Right atrium auricular region (tissue), 2 donors: ENCODE measurements at places on chromosomes 12 and 14. TPM values are rescaled to one million over a fixed set of nuclear protein-coding genes. Genes with fewer than 3 reads are reported as not detected.
A peak's percentile ranks its signal among the peaks of the same experiment; 100 is the strongest.

GRCh38 chr12:56258820-56259183 is 618 bp upstream of the ANKRD52 start:
- no peaks in the 10 kb centered on the region for H3K27me3 ChIP-seq
- no peak for DNase-seq
- no peaks in the 10 kb centered on the region for H3K4me1 ChIP-seq
- H3K27ac ChIP-seq = peak overlapping the region; percentile 85
- peaks cover 30% of the 10 kb centered on the region for H3K36me3 ChIP-seq

DNA sequence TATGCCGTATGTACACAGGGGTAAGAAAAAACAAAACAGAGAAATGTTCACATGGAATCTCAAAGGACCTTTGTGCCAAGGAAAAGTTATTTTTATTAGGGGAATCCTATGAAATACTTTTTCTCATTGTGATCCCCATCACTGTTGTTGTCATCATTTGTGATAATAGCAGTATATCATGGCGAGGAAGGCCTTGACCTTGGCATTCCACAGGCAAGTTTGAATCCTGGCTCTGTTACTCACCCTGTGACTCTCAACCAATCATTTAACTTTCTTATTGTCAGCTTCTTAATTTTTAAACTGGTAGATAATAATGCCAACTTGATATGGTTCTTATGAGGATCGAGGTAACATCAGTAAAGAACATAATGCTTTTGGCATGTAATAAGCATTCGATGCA is 142.2 kb upstream of the DDHD1 start:
- no peaks in the 10 kb centered on the region for H3K4me1 ChIP-seq
- H3K27ac ChIP-seq = no peak overlapping the region
- H3K36me3 ChIP-seq = no peaks in the 10 kb centered on the region
- H3K27me3 ChIP-seq = no peaks in the 10 kb centered on the region
- DNase-seq = no peak
- H3K4me3 ChIP-seq = no peak overlapping the region

DNA sequence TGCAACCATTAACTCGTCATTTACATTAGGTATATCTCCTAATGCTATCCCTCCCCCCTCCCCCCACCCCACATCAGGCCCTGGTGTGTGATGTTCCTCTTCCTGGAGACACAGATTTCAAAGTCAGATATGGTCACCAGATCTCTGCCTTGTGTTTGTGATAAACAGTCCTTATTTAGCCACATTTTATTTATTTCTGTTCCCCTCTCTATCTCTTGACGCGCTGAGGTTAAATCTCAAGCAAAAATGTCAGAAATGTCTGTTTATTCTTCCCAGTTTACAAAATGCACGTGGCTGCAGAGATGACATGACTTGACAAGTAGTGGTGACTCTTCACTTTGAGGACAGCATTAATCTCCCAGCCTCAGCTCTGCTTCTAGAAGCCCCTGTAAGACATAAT is 11.5 kb upstream of the RASSF3 start:
- H3K27me3 ChIP-seq = no peaks in the 10 kb centered on the region
- H3K27ac ChIP-seq = no peak overlapping the region
- no peak overlapping the region for H3K4me3 ChIP-seq
- DNase-seq = no peak
- H3K36me3 ChIP-seq = no peaks in the 10 kb centered on the region

DNA sequence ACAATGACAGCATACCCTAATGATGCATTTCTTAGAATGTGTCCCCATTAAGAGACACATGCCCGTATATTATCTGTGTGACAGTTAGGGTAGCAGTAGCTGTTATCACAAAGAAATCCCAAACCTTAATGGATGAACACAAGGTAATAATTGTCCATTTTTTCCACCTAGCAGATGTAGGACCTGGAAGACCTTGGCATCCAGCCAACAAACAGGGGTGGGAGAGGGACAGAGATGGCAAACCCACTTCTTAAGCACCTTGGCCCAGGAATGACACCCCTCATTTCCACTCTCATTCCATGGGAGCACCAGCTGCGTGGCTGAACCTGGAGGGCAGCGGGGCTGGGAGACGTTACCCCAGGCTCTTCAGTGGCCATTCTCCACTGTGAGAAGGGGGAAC is 679.0 kb downstream of the AACS start:
- no peaks in the 10 kb centered on the region for H3K4me1 ChIP-seq
- H3K4me3 ChIP-seq = no peak overlapping the region
- no peak overlapping the region for H3K27ac ChIP-seq
- no peak for DNase-seq
- H3K27me3 ChIP-seq = no peaks in the 10 kb centered on the region

- no peak overlapping the region for H3K4me3 ChIP-seq
- no peaks in the 10 kb centered on the region for H3K27me3 ChIP-seq
- H3K27ac ChIP-seq = no peak overlapping the region
- no peak for DNase-seq
- H3K4me1 ChIP-seq = no peaks in the 10 kb centered on the region
These were observed 589.5 kb upstream of the TBX3 start for GRCh38 chr12:115273456-115273855.

DNA sequence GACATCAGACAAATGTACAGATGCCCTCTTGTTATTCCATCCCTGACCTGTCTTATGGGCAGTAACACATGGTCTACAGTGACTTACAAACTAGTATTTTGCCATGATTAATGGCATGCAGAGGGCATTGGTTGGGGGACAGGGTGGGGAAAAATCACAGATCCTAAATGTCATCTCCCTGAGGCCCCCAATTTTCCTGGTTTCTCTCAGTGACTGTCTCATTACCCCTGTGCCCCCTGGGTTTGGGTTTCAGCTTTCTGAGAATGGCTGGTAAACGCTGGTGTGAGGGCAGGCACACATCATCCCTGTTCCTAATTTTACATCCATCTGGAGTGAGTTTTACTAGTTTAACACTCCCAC is 10.1 kb downstream of the KRT76 start:
- H3K4me3 ChIP-seq = no peak overlapping the region
- H3K27me3 ChIP-seq = no peaks in the 10 kb centered on the region
- no peaks in the 10 kb centered on the region for H3K36me3 ChIP-seq
- DNase-seq = no peak
- H3K4me1 ChIP-seq = no peaks in the 10 kb centered on the region
- H3K27ac ChIP-seq = no peak overlapping the region

GRCh38 chr14:65043893-65044595 is 57.3 kb downstream of the FNTB start:
- peaks cover 6% of the 10 kb centered on the region for H3K4me1 ChIP-seq
- H3K27me3 ChIP-seq = no peaks in the 10 kb centered on the region
- DNase-seq = no peak
- no peak overlapping the region for H3K27ac ChIP-seq
- H3K36me3 ChIP-seq = peaks cover 22% of the 10 kb centered on the region

DNA sequence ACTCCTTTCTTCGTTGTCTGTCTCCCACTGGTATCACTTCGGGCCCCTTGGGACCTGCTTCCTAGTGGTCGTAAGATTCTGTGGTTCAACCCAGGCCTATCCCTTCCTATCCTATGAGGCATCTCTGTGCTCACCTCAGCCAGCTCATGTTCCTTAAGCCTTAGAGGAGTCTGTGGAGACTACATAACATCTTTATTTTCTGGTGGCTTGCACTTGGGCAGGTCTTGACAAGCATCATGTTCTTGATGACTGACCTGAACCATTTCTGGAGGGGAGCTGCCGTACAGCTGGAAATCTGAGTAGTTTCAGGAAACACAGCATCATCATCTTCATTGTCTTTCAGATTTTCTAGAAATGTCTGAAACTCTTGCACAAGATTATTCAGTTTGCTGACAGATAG is 69.3 kb downstream of the PPFIBP1 start:
- no peaks in the 10 kb centered on the region for H3K36me3 ChIP-seq
- H3K27me3 ChIP-seq = no peaks in the 10 kb centered on the region
- DNase-seq = no peak
- H3K4me3 ChIP-seq = no peak overlapping the region

DNA sequence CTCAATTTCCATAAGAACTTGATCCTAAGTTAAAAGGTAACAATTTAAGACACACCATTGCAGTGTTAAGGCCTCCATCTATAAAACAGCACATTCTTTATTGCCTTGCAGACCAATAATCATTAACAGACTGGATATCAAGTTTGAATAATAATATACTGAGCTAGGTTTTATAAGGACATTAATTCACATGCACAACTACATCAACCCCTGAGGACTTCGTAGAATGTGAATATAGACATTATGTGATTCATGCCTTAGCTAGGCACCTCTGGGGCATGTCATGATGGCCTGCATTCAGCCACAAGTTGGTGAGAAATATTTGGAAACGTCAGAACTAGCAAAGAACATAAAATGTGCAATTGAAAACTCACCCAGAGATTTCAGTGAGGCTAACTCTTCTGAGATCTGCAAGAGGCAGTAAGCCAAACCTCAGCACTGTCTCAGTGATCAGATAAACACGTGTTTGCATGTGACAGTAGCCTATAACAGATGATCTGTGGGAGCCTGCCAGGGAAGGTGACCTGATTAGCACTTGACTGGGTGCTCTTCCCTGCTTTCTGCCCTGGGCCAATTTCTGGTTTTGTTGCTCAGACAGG is 492.2 kb downstream of the FLRT2 start:
- H3K4me3 ChIP-seq = no peak overlapping the region
- no peaks in the 10 kb centered on the region for H3K4me1 ChIP-seq
- no peak overlapping the region for H3K27ac ChIP-seq
- H3K27me3 ChIP-seq = no peaks in the 10 kb centered on the region

The C12orf50 gene
- not detected for total RNA-seq

The GAS2L3 gene
- total RNA-seq = 1.2 TPM

The KRT82 gene
- total RNA-seq = not detected
